Subcutaneous preadipocyte (primary cell): ENCODE measurements at places on chromosomes 13 and 19. TPM values are rescaled to one million over a fixed set of nuclear protein-coding genes. Genes with fewer than 3 reads are reported as not detected.

The ZNF726 gene
- 2.9 and 6.5 TPM in 2 replicates for total RNA-seq

The KIR2DL1 gene
- not detected in 2 replicates for total RNA-seq

The OLFM2 gene
- 0.59 and 5.1 TPM in 2 replicates for total RNA-seq

The PRSS57 gene
- total RNA-seq, result not detected in 2 replicates

The RASA3 gene
- total RNA-seq, result 35.3 and 50.0 TPM in 2 replicates

The EFNA2 gene
- not detected in 2 replicates for total RNA-seq

The ZNF154 gene
- 0.37 and 0.59 TPM in 2 replicates for total RNA-seq

The S1PR4 gene
- not detected in 2 replicates for total RNA-seq

The TBXA2R gene
- total RNA-seq, result 0.73 and 1.8 TPM in 2 replicates

The TMEM86B gene
- 0.73 and 2.3 TPM in 2 replicates for total RNA-seq

The ELANE gene
- total RNA-seq, result 0.20 and 0.37 TPM in 2 replicates

The NLRP5 gene
- not detected in 2 replicates for total RNA-seq

The ZNF808 gene
- total RNA-seq, result 15.2 and 16.2 TPM in 2 replicates

The TNFSF9 gene
- 1.5 and 2.3 TPM in 2 replicates for total RNA-seq

The FGF22 gene
- total RNA-seq, result not detected in 2 replicates

The UPK1A gene
- total RNA-seq, result not detected in 2 replicates

The DCT gene
- total RNA-seq, result 0.37 TPM in 1 of 2 replicates, not detected in the other

The APLP1 gene
- 0.37 and 1.2 TPM in 2 replicates for total RNA-seq

The ZNF556 gene
- total RNA-seq, result not detected in 2 replicates

The EDNRB gene
- total RNA-seq, result 32.6 and 33.4 TPM in 2 replicates
